ENCODE measurements at places on chromosomes 13 and 19.
A peak's percentile ranks its signal among the peaks of the same experiment; 100 is the strongest.

- DNase-seq = no peak
Observed at GRCh38 chr19:42051166-42052115, 18.6 kb downstream of the GRIK5 start.

GRCh38 chr19:12840091-12841079 is 2.1 kb downstream of the MAST1 start:
- DNase-seq = peak; percentile 86

DNA sequence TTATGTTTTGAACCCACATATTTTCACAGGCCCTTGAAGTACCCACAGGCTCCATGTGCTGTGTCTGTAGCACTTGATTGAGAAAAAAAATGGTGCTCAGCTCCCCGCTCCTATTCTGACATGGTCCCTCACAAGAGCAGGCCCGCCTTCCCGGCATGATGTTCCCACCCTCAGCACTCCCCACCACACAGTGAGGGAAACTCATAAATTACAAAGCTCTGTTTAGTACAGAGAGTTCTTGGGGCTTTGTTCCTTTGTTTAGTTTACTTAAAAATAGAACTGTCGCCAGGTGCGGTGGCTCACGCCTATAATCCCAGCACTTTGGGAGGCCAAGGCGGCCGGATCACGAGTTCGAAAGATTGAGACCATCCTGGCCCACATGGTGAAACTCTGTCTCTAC is 25.9 kb upstream of the ABCC4 start:
- DNase-seq = no peak

DNA sequence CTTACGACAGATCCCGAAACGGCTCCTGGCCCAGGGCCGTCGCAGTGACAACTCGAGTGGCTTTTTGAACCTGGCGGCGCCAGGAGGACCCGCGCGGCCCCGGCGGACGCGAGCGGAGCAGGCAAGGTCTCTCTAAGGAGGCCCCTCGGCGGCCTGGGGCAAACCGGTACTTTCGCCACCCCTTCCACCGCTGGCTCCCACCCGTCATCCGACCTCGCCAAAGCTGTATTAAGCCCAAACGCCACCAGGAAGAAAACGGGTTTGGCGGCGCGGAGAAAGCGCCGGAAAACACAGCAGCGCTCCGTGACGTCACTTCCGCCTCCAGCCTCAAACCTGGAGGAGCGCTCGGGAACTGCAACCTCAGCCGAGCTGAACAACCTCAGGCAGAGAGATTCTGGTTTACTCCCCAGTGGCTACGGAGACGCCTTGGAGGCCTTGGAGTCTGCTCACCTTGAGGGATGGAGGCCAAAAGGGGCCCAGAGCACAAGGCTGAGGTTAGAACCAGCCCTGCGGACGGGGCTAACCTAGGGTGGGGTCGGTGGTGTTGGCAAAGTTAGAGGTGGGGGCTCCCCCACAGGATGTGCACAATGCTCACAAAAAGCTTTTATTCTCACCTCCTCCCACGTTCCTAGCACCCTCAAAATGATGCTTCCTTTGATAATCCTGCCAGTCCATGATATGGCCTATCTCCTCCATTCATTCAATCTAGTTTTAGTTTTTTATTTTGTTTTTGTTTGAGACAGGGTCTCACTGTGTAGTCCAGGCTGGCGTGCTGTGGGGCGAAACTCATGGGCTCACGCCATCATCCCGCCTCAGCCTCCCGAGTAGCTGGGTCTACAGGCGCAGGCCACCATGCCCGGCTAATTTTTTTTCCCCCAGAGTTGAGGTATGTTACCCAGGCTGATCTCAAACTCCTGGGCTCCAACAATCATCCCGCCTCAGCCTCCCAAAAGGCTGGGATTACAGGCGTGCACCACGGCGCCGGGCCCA is at the start of gene ZNF266:
Gene ZNF266 (minus strand): TSS at position 295 of the 990 bp plus-strand sequence. CDS start 15,484 bp downstream, outside the sequence.
- peak; percentile 77 for DNase-seq

DNA sequence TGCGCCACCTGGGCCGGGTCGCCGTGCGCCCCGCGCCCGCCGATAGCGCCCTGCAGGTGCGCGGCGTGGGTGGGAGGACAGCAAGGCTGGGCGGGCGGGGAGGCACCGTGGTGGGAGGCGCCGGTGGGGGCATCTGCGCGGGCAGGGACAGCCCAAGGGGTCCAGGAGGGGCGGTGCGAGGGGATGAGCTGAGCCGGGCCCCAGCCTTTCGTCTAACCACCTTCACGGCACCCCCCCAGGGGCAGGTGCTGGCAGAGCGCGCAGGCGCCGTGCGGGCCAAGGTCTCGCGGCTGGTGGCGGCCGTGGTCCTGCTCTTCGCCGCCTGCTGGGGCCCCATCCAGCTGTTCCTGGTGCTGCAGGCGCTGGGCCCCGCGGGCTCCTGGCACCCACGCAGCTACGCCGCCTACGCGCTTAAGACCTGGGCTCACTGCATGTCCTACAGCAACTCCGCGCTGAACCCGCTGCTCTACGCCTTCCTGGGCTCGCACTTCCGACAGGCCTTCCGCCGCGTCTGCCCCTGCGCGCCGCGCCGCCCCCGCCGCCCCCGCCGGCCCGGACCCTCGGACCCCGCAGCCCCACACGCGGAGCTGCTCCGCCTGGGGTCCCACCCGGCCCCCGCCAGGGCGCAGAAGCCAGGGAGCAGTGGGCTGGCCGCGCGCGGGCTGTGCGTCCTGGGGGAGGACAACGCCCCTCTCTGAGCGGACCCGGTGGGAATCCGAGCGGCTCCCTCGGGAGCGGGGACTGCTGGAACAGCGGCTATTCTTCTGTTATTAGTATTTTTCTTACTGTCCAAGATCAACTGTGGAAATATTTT is 3.1 kb downstream of the KISS1R start:
- peak; percentile 60 for DNase-seq

- DNase-seq = no peak
Observed at GRCh38 chr19:18009412-18010066, 1.6 kb downstream of the ARRDC2 start.

DNA sequence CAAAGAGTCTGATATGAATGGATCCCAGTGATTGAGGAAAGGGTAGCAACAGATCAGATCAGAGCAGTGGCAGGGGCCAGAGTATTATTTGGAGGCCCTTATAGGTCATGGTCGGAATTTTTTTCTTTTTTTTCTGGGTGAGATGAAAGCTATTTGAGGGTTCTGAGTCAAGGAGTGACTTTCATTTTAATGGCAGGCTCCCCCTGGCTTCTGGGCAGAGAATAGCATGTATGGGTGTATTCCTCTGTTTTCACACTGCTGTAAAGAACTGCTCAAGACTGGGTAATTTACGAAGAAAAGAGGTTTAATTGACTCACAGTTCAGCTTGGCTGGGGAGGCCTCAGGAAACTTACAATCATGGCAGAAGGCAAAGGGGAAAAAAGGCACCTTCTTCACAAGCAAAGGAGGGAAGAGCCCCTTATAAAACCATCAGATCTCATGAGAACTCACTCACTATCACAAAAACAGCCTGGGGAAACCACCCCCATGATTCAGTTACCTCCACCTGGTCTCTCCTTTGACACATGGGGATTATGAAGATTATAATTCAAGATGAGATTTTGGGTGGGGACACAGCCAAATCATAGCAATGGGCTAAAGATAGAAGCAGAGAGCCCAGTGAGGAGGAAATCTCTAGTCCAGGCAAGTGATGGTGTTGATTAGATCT is 3.0 kb upstream of the SLC6A16 start:
- no peak for DNase-seq

- no peak for DNase-seq
Observed at GRCh38 chr19:3759482-3760254, 1.8 kb downstream of the APBA3 start.

DNA sequence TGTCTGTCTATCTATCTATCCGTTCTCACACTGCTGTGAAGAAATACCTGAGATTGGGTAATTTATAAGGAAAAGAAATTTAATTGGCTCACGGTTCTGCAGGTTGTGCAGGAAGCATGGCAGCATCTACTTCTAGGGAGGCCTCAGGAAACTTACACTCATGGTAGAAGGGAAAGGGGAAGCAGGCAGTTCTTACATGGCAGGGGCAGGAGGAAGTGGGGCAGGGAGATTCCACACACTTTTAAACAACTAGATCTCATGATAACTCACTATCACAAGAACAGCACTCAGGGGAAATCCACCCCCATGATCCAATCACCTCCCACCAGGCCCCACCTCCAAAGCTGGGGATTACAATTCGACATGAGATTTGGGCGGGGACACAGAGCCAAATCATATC is 105.3 kb downstream of the SLC10A2 start:
- no peak for DNase-seq

DNA sequence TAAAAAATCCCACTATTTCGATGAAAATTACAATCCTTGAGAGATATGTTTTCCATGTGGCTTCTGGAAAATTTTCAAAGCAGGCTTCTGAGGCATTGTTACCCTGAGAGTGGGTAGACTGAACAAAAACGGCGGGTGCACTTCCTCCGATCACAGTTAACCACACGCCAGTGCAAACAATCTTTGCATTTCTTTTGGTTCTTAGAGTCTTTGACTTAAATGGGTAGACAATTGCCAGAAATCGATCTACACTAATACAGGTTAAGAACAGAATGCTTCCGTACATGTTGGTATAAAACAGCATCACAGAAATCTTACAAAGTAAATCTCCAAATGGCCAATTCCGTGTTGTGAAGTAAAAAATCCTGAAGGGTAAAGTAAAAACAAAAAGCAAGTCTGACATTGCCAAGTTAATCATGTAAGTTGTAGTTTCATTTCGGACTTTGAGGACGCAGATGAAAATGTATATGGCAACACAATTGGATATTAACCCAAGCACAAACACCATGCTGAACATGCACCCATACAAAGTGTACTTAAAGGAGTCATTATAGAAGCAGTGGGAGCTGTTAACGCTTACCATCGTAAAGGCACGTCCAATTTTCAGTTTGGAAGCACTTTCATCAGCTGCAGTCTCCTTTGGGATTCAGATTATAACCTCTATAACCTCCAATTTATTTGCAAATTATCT is 927 bp downstream of the LPAR6 start:
- DNase-seq = no peak

DNA sequence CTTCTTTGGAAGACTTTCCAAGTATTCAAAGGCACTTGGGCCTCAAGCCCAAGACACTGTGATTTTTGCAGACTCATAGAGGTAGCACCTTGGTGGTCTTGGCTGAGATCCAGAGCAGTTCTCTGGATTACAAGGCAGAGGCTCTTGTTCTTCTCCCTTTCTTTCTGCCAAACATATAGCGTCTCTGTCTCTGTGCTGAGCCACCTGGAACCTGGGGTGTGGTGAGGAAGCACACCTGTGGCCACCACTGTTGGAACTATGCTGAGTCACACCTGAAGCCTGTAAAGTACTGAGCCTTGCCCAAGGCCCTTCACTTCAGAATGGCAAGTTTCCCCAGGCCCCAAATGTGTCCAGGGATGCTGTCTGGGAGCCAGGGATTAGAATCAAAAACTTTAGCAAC is 127.5 kb downstream of the FREM2 start:
- DNase-seq = no peak

DNA sequence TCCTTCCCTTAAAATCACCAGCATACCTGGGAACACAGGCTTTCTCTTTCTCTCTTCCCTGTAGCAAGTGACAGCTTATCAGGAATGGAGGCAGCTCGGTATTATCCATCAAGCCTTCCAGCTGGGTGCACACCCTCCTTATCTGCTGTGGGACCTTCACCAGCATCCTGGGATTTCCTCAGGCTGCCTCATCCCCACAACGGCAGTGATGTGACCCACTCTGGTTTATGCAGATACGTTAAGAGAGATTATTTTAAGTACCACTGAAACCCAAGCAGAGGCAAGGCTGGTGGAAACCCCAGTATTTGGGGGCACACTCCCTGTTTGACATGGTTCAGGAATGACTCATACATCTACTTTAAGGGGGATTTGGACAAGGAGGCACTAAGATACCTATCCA is 192.1 kb downstream of the TM9SF2 start:
- DNase-seq = no peak

- no peak for DNase-seq
Observed at GRCh38 chr19:29882719-29883105, 59.3 kb upstream of the URI1 start.

- peak; percentile 49 for DNase-seq
Observed at GRCh38 chr19:6516018-6516658, 14.0 kb upstream of the TUBB4A start.

- peak; percentile 32 for DNase-seq
Observed at GRCh38 chr19:44643605-44644401, at the start of gene PVR. Gene PVR (plus strand): TSS chr19:44643910. CDS start chr19:44644097, 187 bp downstream.

DNA sequence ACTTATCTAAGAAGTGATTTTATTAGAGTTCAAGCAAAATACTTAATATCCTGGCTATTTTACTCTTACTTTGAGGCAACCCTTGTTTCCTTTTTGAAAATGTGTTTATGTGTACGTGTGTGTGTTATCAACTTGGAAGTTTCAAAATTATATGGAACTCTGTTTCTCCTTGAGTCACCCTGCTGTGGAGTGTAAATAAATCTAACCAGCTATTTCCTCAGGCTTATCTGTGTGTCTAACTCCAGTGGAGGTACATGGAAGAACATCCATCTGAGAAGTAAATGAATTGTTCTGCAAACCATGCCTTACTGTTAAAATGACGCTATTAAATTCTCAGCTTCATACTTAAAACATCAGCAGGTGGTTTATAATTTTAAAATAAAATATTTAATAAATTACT is 583.4 kb upstream of the SLITRK5 start:
- no peak for DNase-seq

DNA sequence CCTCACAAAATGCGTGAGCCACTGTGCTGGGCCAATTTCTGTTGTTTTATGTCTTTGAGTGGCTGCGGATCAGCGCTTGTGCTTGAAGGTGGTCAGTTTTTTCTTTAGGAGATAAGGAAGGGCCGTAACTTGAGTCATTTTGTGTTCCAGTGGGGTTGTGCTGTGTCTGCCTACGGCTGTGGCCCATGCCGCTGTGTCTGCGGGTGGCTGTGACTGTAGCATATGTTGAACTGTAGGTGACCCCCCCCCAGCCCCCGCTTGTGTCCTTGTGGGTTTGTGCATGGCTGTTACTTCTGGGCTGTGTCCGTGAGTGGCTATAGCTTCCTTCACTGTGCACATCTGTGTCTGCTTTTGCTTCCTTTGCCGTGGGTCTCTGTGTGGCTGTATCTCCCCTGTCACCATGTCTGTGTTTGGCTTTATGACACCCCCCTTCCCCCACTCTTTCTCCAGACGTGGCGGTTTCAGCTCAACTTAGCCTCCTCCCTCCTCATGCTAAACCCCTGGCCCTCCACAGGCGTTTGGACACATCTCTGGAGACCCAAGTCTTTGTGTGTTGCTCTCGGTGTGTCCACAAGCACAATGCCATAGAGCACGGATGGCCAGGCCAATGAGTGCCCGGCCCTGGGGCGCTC is 675 bp downstream of the PPP1R14A start:
- DNase-seq = no peak

GRCh38 chr13:94617389-94618000 is 15.8 kb downstream of the GPR180 start:
- peak; percentile 37 for DNase-seq

GRCh38 chr13:106286811-106287210 is 248.7 kb downstream of the EFNB2 start:
- no peak for DNase-seq

GRCh38 chr13:60613080-60613479 is 216.1 kb downstream of the TDRD3 start:
- DNase-seq = no peak

- no peak for DNase-seq
Observed at GRCh38 chr13:40207001-40207478, 459.4 kb downstream of the FOXO1 start.

GRCh38 chr13:22112956-22113745 is 442.3 kb downstream of the FGF9 start:
- DNase-seq = no peak
